Right kidney (tissue), 9 donors: ENCODE measurements at places on chromosomes 11 and 22.

DNA sequence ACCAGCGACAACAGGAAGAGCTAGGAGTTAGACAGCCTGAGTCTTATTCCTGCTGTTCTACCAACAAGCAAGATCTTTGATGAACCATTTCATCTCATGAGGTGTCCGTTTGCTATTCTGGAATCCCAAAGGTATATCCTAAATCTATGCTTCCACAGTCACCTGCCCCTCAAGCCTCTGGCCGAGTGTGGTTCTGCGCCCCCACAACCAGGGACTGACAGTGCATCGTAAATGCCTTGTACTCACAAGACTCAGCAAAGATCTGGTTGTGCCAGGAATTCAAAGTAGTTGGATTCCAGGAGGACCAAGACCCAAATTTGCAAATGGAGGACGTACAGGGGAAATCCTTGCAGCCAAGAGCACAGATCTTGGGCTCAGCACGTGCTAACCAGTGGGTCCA is 47.5 kb upstream of the JAM3 start:
- DNase-seq, result no peak

DNA sequence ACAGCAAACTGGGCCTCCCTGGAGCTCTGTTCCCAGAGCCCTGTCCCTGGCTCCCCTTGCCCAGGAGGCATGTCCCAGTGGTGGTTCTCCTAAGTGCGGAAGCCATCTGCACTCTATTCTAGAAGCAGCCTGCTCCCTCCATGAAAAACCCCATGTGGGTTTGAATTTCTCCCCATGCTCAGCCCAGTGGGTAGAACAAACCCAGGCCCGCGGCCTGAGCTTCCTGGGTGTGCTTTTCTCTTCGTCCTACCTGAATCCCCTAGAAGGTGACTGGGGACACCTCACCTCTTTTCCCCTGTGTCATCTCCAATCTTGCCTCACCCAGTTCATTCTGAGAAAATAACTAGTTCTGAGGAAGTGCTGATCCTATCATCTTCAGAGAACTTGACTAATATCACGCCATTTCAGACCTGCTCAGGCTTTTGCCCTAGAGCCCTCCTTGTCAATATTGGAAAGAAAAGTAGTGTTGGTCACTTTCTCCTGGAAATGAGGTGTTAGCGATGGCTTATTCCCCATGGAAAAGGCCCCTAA is 15.9 kb downstream of the IL10RA start:
- no peak for DNase-seq

DNA sequence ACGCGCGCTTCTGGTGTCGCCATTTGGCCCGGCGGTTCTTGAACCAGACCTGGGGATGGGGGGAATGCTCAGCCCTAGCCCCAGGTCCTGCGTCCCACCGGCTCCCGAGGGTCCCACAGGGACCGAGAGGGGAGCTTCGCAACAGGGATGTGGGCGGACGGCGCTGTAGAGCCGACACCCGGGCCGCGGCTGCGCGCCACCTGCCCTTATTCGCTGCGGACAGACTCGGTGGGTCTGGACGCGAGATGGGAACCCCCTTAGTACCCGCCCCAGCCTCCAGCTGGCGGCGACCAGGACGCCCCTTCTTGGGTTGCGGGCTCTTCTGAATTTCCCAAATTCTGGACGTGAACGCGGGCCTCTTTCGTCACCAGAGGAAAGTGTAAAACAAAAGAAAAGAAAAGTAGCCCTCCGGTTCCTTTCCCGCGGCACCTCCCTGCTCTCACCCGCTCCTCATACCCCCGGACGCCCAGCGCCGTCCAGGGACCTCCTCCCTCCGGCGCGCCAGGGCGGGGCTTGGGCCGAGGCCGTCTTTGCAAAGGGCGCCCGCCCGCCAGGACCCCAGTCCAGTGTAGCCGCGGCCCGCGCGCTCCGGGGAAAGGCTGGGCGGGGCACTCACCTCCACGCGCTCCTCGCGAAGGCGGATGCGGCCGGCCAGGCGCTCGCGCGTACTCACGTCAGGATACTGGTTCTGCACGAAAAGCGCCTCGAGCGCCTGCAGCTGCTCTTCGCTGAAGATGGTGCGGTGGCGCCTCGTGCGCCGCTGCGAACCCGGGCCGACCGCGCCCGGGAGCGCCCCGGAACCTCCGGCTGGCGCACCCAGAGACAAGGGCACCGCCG is 827 bp downstream of the GSC2 start:
- DNase-seq, result peak; percentile 50

- no peak for DNase-seq
Observed at GRCh38 chr22:46355996-46356471, 20.5 kb downstream of the TRMU start.

GRCh38 chr11:86637988-86638387 is 34.4 kb downstream of the ME3 start:
- no peak for DNase-seq

- DNase-seq, result no peak
Observed at GRCh38 chr11:133198438-133198837, 333.9 kb downstream of the OPCML start.
